Spinal cord (tissue), 10 donors: ENCODE measurements at places on chromosomes 5 and 9.

DNA sequence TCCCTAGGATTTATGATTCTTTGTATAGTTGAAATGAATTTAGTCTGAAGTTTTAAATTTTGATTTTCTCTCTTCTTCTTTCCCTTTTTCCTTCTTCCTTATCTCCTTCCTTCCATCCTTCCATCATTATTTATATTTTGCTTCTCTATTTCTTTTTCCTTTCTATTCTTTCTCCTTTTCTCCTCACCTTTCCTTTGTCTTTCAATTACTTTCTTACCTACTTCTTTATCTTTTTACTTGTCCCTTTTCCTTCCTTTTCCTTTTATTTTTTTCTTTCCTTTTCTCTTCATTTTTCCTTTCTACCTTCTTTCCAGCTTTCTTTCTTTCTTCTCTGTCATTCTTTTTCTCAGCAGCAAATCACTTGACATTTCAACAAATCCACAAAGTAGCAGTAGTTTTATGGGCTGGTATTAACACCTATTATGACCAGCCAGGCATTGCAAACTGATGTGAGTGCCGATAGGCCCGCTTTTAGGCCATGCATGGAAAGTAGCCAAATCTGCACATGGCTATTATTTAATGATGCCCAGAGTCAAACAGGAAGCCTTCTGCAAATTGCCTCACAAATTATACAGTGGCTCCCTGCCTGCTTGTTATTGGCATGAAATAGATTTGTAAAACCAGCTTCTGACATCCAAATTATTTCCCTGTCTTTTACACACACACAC is 37.1 kb upstream of the NR3C1 start:
- peak; percentile 72 for DNase-seq

- no peak for DNase-seq
Observed at GRCh38 chr5:68942169-68942568, 151.6 kb upstream of the SLC30A5 start.

DNA sequence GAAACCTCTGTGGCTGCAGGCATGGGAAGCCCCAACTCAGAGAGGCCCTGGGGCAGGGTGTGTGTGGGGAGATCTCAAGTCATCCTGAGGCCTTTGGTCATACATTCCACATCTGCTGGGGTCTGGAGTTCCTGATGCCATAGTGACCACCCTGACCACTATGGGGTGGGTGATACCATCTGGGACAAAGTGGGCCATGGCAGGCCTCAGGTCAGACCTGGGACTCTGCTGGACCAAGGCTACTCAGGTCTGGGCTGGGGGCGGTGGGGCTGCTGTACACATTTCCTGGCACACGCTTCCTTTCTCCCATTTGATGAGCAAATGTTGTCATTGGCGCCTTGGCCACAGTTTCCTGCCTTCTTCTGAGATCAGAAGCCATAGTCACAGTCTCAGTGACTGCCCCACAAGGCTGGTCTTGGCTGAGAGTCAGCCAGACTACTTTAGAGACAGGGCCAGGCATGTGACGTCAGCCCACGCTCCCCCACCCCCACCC is 15.1 kb upstream of the ACSL6 start:
- DNase-seq: no peak

DNA sequence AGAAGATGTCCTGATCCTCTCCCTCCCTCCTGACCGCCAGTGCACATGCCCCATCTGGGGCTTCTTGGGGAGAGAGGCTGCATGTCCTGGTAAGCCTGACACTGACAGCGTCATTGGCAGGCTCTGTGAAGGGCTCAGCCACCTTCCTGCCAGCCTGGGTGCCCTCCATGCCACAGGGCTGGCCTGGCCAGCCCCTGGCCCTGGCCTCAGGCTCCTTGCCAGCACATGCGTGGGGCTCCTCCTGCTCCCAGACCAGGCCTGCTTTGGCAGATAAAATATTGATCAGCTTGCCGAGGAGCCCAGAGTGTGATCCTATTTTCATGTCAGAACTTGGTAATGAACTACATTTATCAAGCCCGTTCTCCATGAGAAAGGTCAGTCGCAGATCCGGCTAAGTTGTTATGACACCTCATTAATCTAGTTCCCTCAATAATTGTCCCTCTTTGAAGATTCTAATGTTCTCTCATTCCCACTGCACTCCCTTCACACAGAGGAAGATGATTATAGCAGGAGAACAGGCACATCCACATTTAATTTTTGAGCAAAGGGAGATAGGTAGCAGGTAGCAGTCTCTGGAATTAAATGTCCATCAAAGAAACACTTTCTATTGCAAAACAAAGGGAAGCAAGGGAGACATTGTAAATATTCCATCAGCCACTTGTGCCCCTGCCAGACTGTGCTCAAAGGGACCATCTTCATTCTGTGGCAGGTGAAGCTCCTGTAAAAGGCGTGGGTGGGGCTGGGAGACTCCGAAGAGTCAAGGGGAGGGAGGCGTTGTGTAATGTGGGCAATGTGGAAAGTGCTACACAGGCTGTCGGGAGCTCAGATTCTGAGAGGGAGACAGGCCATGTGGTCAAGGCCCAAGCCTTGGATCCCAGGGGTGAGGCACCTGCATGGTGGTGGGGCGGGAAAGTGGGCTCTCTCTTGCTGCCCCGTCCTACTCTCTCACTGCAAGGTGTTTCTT is 272.0 kb downstream of the HSPA4 start:
- no peak for DNase-seq

- no peak for DNase-seq
Observed at GRCh38 chr5:40478766-40479165, 200.9 kb upstream of the PTGER4 start.

- no peak for DNase-seq
Observed at GRCh38 chr5:150286820-150287219, 2.8 kb downstream of the CAMK2A start.

- no peak for DNase-seq
Observed at GRCh38 chr5:8961956-8962355, 583.9 kb downstream of the SEMA5A start.

DNA sequence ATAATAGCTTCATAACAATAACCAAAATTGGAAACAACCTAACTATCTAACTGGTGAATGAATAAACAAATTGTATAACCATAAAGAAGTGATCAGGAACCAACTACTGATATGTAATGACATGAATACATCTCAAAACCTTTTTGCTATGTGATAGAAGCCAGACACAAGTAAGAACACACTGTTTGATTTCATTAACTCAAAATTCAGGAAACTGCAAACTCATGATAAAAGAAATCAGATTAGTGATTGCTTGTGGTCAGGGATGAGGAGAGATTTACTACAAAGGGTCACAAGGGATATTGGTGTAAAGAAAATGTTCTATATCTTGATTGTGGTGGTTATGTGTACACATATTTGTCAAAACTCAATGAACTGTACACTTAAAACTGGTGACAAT is 22.6 kb upstream of the BRINP1 start:
- DNase-seq: no peak

DNA sequence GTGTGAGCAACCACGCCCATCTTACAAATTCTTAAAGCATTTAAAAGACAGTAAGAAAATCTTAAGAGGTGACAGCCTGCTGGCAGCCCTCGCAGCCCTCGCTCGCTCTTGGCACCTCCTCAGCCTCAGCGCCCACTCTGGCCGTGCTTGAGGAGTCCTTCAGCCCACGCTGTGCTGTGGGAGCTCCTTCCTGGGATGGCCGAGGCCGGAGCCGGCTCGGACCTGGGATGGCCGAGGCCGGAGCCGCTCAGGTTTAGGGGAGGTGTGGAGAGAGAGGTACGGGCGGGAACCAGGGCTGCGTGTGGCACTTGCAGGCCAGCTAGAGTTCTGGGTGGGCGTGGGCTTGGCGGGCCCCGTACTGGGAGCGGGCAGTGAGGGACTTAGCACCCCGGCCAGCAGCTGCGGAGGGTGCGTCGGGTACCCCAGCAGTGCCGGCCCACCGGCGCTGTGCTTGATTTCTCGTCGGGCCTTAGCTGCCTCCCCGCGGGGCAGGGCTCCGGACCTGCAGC is 9.3 kb upstream of the ECM2 start:
- DNase-seq: no peak

- DNase-seq: no peak
Observed at GRCh38 chr9:70177121-70177520, 81.7 kb upstream of the SMC5 start.

GRCh38 chr5:100232736-100233135 is 302.4 kb upstream of the FAM174A start:
- no peak for DNase-seq

GRCh38 chr5:173968154-173968797 is 20.7 kb upstream of the C5orf47 start:
- DNase-seq: peak; percentile 89

DNA sequence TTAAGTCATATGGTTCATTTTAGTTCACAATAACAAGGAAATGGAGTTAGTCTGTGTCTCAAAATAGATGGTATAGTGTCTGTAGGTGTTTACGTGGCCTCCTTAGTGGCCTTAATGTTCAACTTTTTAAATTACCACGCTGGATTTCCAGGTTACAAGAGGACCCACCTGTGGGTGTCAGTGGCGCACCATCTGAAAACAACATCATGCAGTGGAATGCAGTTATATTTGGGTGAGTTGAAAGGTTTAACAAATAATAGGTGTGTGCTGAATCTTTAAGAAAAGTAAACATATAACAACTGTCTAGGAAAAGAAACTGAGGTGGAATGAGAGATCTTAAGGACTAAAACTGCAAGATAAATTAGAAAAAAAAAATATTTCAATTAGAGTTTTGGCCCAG is 2.9 kb downstream of the UBE2B start:
- no peak for DNase-seq

GRCh38 chr9:13705918-13706317 is 426.4 kb upstream of the MPDZ start:
- DNase-seq: no peak

DNA sequence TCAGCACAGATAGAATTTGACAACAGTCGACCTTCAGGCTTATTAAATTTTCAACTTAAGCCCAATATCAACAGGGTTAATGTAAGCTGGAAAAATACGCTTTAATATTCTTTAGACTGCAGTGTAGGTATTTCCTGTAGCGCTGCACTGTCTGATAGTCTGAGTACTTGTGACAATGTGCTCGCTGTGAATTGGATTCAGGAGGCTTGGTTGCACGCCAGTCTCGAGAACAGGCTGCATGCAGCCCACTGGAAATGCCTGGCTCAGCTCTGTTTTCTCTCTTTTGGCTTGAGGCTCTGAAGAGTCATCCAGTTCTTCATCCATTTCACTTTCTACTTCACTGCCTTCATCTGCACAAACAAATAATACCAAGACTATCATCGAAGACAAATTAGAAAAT is 300.9 kb downstream of the RFX3 start:
- peak; percentile 54 for DNase-seq

DNA sequence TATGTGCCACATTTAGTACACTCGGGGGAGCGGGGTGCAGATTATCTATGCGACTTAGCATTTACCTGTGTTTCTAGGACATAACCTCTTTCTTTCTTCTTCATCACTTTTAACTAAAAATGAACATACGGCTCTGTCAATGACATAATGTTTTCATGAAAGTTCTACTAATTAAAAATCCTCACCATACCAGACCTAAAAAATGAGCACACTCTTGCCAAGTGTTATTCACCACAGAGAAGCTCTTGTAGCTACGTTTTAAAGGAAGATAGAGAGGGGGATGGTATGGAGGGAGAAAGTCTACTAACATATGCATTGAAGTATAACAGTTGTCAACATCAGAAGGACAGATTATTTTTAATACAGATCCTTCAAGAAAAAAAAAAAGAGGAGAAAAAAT is 1.6 kb downstream of the CDH10 start:
- DNase-seq: no peak
